SHP77 (cell line): ENCODE measurements at places on chromosomes 7 and 10.

DNA sequence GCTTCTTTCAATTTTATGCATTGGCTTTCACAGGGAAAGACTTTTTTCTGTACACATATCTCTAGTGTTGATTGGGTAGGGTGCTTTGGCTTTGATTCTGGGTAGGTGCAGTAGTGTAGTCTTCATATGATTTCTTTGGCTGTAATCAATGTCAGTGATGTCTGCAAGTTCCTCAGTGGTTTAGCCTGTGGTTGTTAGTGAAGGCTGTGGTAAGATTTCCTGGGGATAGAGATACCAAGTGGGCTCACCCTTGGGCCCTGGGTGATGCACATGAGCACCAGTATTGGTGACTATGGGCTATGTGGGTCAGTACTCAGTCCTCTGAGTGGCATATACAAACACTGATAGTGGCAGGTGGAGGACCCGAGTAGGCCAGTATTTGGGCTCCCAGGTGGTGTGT is 13.0 kb downstream of the GIMAP8 start:
- no peak for DNase-seq

GRCh38 chr7:98774884-98775283 is 94.9 kb downstream of the TMEM130 start:
- no peak for DNase-seq

DNA sequence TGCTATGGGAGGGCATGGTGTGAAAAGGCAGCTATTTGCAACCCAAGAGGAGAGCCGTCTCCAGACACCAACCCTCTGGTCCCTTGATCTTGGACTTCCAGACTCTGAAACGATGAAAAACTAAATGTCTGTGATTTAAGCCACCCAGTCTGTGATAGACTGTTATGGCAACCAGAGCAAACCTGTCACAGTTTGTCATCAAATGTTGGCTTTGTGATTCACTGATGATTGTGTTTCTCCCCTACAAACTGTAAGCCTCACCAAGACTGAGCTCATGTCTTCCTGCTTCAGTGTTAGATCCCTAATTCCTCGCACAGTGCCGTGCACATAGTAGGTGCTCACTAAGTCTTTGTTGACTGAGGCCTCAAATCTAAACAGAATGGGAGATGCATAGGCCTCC is 224.6 kb upstream of the PITRM1 start:
- DNase-seq: no peak

- DNase-seq: no peak
Measured at GRCh38 chr7:1748839-1749173, 78.7 kb downstream of the ELFN1 start.

DNA sequence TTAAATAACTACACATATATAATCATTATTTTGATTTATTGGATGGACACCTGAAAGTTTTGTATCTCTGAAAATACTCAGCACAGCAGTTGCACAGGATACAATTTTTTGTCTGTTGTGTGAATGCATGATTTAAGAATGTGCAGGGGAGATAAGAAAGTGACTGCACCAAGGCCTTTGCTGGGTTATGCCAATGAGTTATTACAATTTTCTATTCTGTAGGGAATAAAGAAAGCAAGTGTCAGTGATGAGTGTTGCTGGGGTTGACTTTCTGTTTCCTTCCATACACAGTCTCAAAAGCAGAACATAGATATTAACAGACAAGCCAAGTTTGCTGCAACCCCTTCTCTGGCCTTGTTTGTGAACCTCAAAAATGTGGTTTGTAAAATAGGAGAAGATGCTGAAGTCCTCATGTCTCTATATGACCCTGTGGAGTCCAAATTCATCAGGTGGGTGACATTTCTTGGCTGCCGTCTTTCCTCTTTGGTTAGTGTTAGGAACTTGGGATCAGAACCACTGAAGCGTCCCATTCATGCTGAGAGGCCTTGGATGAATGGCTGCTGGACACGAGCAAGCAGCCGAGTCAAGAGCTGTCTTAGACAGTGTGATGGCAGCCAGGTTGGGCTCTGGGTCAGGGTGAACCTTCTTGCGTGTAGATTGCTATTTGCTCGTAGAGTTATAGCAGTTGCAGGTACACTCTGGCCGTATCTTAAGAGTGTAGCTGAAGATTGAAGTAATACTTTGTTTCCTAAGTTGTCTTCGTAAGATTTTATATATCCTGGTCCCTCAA is 92.8 kb downstream of the DOCK1 start:
- DNase-seq: no peak

GRCh38 chr10:3530346-3530745 is 254.7 kb downstream of the KLF6 start:
- DNase-seq: no peak

DNA sequence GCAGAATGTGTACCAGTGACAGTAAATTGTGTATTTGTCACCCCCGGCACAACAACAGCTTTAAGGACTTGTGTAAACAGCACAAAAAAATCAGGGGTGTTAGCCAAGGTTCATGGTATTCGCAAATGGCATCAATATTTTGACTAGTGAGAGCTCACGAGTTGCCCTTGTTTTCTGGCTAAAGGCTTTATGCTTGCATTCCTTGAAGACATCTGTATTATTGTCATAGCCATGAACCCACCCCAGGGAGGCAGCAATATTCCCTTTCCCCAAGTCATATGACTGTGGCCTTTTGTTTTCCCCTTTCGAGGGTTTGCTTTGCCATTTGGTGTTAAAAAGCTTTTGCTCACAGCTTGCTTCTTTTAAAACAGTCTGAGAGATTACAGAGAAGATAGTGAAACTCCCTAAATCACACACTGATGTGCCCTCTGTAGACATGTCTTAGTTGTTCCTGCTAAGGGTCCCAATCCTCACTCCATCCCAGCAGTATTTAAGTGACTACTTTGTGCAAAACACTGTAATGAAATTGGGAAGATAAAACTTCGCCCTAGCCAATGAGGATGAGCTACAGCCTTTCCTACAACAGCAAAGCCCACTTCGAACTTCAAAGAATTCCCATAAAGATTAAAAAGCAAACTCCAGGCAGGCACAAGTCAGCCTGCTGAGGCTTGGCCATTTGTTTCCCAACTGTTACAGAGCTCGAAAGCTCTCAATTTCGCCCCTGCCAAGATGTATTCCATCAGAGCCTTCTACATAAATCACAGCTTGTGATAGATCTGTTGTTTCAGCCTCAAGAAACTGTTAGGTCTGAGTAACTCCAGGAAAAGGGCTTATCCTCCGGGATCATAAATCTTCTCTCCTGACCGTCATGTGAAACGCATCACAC is 172.3 kb downstream of the ADAM12 start:
- no peak for DNase-seq

DNA sequence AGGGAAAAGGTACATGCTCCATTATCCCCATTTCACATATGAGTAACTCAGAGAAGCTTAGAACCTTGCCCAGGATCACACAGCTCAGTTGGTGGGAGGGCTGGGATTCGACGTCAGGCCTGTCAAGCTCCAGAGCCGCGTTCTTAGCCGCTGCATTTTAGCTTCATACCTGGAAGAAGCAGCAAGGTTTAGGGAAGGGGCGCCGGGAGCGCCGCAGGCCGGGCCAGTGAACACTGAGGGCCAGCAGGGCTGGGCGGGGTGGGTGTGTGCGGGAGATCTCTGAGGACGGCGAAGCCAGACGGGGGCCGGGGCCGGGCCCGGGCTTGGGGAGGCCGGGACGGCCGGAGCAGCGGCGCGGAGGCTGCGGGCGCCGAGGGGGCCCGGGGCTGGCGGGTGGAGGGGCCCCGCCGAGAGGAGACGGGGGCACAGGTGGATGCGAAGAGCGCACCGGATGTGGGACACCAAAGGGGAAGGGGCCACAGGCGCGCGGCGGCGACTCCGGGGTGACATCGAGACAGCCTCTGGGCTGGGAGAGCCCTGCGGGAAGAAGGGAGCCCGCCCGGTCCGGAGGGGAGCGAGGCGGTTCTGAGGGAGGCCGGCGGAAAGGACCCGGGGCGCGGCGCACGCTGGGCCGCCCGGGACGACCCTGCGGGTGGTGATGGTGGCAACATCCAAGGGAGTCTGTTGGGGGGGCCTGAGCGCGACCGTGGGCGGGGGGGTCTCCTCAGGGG is 498 bp downstream of the NDST2 start:
- no peak for DNase-seq

DNA sequence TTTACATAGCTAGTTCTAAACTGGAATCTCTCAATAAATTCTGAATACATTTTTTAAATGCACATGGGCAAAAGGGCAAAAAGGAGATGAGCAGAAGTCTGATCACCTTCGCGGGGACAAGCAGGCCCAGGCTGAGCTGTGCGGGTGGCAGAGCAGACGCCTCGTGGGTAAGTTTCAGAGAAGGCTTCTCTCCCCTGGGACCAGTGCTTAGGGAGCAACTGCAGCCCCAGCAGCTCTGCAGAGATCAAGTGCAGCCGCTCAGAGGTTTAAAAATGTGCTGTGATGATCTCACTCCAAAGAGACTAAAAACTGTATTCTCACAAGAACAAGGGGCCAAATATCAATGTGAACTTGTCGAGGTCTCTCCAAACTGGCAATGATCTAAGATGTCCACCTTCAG is 264.3 kb upstream of the RNF32 start:
- no peak for DNase-seq

DNA sequence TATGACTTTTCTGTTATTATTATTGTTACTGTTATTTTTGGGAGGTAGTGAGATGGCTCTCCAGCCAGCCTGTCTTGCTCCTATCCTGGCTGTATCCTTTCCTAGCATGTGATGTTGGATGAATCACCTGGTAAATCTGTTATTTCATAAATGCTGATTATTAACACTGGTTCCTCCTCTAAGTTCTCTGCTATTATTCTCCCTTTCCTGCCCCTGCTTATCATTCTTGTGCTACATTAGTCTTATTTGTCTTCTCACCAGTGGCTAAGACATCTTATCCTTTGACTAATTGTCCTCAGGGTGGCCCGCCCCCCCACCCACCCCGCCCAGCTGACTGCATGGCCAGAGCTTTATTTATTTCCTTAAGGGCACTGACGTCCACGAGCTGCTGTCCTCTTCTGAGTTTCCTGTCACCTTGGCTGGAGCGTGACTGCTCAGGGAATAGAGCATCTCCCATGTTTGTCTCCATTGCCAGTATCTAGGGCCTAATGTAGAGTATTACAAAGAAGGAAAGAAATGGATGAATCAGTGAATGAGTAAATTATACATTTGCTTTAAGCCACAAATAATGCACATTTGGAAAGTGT is 110.1 kb upstream of the KLF6 start:
- DNase-seq: no peak

GRCh38 chr10:127017541-127018297 is 112.5 kb downstream of the DOCK1 start:
- no peak for DNase-seq

- no peak for DNase-seq
Measured at GRCh38 chr7:79523436-79523835, 70.0 kb upstream of the MAGI2 start.

DNA sequence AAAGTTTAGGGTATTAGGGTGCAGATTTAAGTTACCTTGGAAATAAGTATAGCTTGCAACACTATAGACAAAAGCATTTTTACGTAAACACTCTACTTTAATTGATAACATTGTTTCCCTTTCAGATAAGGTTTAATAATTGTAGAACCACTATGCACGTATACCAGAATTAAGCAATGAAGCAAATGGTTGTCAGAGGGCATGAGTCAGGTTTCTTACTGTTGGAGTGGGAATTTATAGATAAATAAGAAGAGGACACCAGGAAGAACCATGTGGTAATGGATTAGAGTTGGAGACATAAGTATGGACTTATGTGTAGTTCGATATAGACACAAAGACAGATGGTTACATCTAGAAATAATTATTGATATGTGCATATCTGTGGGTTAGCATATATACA is 355.6 kb downstream of the ETV1 start:
- DNase-seq: no peak

GRCh38 chr7:107115762-107116540 is 52.9 kb upstream of the HBP1 start:
- DNase-seq: no peak

GRCh38 chr7:54253036-54253373 is 289.2 kb upstream of the VSTM2A start:
- no peak for DNase-seq

GRCh38 chr10:55897490-55897921 is 463.6 kb downstream of the ZWINT start:
- no peak for DNase-seq

DNA sequence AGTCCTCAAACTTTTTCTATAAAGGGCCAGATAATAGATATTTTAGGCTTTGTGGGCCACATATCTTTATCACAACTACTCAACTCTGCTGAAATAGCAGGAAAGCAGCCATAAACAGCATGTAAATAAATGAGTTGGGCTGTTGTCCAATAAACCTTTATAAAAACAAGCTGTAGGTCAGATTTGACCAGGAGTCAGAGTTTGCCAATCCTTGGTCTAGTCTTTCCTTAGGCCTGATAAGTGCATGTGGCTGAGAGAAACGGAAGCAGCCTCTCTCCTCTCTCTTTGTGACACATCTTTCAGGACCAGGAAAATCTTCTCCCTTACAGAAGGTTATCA is 724.5 kb downstream of the GRID1 start:
- DNase-seq: no peak

GRCh38 chr7:129990403-129991192 is 37.8 kb upstream of the UBE2H start:
- DNase-seq: no peak

- DNase-seq: no peak
Measured at GRCh38 chr10:111247781-111248389, 171.1 kb downstream of the ADRA2A start.

- DNase-seq: no peak
Measured at GRCh38 chr10:5538446-5538845, 13.7 kb downstream of the CALML3 start.

GRCh38 chr10:36534471-36535002 is 590.9 kb upstream of the ANKRD30A start:
- DNase-seq: no peak

DNA sequence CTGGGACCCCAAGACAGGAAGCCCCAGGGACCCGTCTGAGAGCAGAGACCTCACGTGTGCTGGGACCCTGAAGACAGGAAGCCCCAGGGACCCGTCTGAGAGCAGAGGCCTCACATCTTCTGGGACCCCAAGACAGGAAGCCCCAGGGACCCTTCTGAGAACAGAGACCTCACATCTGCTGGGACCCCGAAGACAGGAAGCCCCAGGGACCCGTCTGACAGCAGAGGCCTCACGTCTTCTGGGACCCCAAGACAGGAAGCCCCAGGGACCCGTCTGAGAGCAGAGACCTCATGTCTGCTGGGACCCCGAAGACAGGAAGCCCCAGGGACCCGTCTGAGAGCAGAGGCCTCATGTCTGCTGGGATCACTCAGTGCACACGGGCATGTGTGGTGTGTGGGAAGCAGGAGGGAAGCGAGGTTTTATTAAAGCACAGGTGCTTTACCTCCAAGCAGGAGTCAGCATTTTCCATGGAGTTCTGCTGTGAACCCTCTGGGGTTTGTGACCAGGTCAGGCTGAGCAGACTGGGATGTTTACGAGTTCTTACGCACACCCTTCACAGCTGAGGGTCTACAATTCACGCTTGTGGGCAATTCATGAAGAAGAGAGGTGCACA is 590.6 kb downstream of the DNAJB6 start:
- no peak for DNase-seq

DNA sequence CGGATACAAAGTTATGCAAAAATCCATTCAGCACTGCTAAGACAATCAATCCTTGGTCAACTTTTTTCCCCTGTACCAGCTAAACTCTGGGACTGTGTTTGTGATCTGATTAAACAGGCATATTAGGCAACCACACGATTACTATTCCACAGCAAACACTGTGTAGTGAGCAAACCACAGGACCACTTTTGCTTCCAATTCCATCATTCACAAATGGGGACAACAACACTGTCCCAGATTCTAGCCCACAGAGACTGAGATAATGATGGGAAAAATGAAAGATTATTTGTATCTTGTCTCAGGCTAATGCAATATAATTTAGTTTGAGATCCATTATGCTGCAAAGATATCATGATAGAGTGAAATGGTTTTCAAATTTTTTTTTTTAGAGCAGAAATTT is 163.7 kb upstream of the AOAH start:
- DNase-seq: no peak
